ENCODE measurements at places on chromosomes 1 and 21.

GRCh38 chr1:230913496-230913895 is 45.2 kb upstream of the C1orf198 start:
- no peak for DNase-seq

DNA sequence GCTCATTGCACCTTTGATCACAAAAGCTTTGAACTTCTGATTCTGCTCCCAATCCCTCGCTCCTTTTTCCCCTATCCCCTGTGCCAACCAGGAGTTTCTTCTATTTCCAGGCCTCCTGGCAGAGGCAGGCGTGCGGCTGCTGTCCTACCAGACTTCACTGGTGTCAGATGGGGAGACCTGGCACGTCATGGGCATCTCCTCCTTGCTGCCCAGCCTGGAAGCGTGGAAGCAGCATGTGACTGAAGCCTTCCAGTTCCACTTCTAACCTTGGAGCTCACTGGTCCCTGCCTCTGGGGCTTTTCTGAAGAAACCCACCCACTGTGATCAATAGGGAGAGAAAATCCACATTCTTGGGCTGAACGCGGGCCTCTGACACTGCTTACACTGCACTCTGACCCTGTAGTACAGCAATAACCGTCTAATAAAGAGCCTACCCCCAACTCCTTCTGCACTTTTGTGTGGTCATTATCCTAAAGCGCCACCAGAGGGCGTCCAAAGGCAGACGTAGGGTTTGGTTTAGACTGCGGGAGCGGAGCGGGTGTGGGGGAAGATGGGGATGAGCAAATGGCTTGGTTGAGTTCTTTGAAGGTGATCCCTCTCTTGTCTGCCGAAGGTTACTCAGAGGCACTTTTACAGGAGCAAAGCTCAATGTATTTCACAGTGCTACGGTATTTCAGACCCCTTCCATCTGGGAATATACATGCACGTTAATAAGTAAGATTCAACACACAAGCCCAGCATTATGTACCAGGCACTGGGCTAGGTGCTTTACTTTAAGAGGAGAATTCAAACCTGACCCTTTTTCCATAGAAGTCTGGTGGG is 24.7 kb downstream of the HMGCS2 start:
- peak; percentile 38 for DNase-seq

- no peak for DNase-seq
Measured at GRCh38 chr1:218361298-218362065, 16.3 kb downstream of the TGFB2 start.

- no peak for DNase-seq
Measured at GRCh38 chr21:46254208-46254975, 25.8 kb upstream of the LSS start.

GRCh38 chr1:108000620-108001111 is 35.7 kb upstream of the VAV3 start:
- DNase-seq: no peak

DNA sequence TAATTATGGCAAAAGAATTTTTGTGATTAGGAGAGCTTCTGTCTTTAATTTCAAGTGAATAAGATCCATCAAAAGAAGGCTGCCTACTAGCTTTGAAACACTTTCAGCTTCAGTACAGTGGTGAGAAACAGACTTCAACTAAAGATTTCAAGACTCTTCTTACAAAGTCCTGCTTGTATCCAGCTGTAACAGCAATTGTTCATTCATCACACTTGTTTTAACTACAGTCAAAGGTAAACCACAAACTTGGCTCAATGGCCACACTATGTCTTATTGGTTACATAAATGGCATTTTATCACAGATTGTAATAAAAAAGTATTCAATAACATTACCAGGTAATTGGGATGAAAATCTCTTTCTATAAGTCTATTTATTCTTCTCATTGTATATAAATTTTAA is 59.2 kb downstream of the WARS2 start:
- no peak for DNase-seq

DNA sequence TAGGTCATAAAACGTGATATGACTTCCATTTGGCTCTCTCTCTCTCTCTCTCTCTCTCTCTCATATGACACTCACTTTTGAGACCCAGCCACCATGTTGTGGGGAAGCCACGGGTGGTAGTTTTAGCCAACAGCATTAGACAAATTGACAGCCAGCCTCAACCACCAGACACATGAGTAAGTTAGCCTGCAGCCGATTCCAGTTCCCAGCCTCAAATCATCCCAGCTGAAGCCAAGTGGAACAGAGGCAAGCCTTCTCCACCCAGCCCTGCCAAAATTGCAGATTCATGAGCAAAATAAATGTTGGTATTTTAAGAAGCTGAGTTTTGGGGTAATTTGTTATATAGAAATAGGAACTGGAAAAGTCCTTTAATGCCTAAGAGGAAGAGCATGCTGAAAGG is 98.0 kb upstream of the DNAH14 start:
- DNase-seq: no peak

DNA sequence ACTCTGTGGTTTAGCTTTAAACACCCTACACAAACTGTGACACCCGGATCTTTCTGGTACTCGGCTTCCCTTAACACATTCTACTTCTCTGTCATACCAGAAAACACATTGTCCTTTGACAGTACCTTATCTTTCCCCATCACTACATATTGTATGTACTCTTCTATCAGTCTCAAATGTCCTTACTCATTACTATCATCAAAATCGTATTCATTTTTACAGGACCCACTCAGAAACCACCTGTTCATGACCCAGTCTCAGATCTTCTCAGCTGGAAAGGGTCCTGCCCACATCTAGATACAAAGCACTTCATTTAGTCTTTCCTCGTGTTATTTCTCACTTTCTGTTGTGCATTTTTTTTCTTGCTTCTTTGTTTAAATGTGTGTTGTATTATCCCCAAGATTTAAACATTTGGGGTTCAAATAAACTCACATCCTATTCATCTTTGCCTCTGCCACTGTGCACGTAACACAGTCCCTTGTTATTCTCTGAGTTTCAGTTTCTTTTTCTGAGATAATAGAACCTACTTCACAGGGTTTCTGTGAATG is 27.7 kb downstream of the CD34 start:
- DNase-seq: no peak

DNA sequence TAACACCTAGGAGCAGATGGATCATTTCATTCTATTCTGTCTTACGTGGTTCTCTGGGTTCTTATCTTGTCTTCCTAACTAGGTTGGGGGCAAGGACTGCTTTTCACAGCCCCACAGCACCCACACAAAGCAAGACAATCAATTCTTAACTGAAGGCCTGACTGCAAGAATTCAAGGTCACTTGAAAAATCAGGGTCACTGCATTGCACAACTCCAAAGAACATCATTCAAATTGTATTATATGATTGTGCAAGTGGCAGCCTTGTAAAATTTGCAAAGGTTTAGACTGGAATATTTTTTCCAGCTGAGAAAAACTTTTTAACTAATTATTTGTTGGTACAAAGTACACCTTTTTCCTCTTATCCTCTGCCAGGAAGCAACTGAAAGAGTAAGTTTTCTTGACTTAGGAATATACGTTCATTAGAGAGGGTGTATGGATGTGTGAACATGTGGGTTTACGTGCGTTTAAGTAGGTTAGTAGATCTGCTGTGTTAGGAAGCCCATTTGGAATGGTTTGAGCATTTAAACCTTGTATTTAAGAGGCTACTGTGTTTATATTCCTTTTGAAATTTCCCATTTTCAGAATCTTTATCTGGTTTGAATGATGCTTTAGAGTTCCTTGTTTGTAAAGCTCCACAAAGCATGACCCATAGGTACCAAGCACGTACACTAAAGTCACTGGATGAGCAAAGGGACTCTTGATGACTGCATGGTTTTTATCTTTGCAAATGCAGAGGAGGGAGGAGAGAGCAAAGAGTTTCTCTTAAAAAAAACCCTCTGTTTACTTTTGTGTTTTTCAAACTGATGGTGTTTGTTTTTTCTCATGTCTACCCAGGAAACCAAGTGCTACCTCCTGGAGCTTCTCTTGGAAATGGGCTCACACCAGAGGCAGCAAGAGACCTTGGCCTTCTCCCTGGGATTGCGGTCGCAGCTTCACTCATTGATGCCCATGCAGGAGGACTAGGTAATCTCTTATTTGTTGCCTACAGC is 214.9 kb downstream of the FGGY start:
- no peak for DNase-seq

GRCh38 chr1:94048413-94049164 is 72.4 kb downstream of the ABCA4 start:
- DNase-seq: no peak

DNA sequence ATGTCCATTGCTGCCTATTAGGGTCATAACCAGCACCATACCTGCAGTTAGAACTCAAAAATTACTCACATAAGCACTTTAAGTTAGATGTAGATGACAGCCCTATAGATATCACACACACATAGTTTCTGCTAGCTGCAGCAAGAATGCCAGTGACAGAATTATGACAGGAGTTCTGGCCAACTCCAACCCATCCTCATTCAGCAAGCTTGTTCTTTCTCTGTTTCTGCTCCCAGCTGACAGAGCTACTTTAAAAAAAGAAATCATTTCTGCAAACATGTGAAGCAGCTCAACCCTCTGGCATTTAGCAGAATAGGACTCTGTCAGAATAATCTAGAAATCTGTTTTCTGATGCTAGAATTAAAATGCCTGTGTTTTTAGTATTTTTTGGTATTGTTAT is 23.8 kb upstream of the OTUD7B start:
- DNase-seq: no peak

DNA sequence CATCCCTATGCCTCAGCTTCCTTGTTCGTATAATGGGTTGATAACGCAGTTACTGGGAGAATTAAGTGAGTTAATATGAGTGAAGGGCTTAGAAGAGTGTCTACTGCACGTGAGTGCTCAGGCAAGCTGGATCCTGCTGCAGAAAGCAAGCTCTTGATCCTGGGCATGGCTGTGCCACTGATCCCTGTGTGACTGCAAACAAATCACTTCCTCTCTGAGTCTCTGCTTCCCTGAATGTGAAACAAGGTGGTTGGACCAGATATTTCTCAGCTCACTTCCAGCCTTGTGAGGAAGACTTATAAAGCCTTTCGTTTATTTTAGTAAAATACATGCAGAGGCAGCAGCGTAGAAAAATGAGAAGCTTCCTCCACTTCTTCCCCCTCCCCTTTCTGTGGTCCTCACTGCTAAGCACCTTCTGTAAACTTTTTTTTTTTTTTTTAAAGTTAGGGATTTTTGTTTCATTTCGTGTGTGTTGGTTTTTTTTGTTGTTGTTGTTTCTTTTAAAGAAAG is 13.8 kb downstream of the PSEN2 start:
- DNase-seq: no peak

- no peak for DNase-seq
Measured at GRCh38 chr1:241503444-241503843, 16.1 kb downstream of the FH start.

GRCh38 chr1:204435381-204435831 is 23.8 kb upstream of the PPP1R15B start:
- no peak for DNase-seq

DNA sequence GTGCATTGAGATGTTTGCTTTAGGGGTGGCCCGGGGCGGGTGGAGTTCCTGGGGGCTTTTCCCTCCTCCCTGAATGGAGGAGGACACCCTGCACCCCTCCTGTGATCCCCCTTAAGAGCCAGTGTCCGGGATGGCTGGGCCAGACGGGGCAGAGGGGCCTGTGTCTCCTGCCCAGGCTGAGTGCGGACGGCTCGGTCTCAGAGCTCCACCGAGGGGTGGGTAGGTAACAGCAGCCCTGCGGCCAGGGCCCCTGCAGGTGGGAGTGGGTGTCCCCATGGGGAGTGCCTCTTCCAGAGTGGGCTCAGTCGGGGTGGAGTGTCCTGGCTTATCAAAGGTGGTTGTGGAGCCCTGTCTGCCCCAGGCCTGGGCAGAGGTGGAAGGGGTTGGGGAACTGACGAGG is 23.1 kb downstream of the TP73 start:
- no peak for DNase-seq

DNA sequence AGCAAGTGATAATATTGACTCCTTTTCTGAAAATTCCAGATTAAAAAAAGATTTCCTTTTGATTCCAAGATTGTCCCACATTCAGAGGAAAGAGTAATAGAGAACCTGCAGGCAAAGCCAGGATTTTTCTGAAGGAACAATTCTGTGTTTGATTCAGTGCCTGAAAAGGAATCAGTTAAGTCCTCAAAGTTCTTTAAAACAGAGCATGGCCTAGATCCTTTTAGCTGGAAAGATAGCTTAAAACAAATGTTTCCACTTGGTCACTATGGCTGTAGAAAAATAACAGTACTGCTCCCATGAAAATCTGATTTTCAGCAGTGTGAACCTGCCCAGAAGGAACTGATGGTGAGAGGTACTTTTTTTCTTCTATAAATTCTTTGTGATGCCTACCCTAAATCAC is 41.8 kb downstream of the HS2ST1 start:
- no peak for DNase-seq

GRCh38 chr1:246280551-246280950 is 226.5 kb downstream of the SMYD3 start:
- no peak for DNase-seq

- DNase-seq: no peak
Measured at GRCh38 chr1:57138432-57139078, 172.7 kb upstream of the C8B start.

- DNase-seq: no peak
Measured at GRCh38 chr1:2587071-2587859, 688 bp downstream of the PRXL2B start.

GRCh38 chr1:6350416-6351088 is 43.0 kb downstream of the ACOT7 start:
- no peak for DNase-seq

GRCh38 chr1:167899253-167899681 is 14.7 kb downstream of the ADCY10 start:
- no peak for DNase-seq

GRCh38 chr1:92934395-92935378 is 26.6 kb downstream of the DIPK1A start:
- no peak for DNase-seq

DNA sequence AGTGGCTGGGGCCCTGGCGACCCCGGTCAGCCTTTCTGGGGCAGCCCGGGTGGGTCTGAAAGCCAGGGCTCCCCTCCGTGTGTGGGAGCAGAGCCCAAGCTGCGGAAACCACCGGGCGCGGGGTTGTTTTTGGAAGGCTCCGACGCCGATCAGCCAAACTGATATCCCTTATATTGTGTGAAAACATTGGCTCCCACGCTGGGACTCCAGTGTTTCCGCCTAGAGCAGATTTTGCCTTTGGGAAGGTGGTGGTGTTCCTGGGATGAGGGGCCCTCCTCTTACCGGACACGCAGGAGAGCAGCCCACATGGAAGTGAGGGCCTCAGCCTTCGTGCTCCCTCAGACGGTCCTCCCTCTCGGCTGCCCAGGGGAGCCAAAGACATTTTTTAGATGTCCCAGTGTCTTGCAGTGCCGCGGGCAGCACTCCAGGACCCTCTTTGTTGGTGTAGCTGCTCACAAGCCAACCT is 54.3 kb downstream of the NGF start:
- DNase-seq: no peak

DNA sequence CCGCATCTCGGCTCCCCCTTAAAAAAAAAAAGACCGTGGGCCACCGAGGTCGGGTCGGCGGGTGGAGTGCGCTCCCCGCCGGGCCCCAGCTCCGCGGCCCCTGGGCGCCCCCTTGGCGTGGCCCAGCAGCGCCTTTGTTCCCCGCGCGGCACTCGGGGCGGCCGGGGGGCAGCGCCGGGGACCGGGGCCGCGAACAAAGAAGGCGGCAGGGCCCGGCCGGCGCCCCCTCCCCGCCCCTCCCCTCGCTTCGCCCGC is 571 bp downstream of the MARCKSL1 start:
- DNase-seq: no peak
